Chondrocyte (in vitro differentiated cells): ENCODE measurements at places on chromosomes 3 and 15. TPM values are rescaled to one million over a fixed set of nuclear protein-coding genes. Genes with fewer than 3 reads are reported as not detected.

Gene ZNF80
- not detected in 3 replicates for total RNA-seq

Gene REC114
- not detected in 3 replicates for total RNA-seq

Gene NSMCE3
- 9.2 to 9.5 TPM (median 9.4 TPM) in 3 replicates for total RNA-seq

Gene RHCG
- total RNA-seq: not detected in 3 replicates

Gene GOLGA8S
- 0.32 to 0.94 TPM (median 0.46 TPM) in 3 replicates for total RNA-seq

- DNase-seq: no peak
Measured at GRCh38 chr3:197952440-197952839, 2.5 kb downstream of the RPL35A start.

DNA sequence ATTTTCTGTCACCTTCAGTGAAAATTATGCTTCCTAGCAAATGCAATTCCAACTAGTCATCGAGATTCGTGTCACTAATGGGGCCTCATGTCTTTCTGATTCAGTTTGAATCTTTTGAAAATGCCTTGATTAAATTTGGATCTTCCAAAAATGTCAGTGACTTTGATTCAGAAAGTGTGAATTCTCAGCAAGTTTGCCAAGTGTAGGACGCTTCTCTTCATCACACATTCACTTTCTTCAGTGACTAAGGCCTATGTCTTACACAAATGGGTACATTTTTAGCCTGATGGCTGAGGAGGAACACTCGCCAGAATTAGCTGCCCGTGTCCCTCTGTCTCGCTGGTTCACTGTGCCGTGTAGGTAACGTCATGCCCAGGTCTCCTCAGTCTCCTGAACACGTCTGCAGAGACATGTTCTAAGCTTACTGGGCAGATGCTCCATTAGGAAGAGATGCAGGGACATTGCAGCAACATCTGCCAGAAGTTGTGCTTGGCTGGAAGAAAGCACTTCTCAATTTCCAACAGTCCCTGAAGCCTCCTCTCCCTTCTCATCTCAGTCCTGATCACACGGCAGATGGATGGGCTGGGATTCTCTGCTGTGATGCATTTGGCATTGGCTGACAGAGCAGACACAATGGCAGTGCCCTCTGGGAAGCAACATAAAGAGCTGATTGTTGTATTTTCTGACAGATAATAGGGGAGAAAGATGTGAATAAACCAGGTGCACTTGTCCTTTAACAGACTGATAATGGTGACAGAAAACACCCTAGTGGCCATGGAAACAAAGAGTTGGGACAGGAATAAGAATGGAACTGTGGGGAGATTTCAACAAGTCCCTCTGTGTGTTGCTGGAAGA, 29.1 kb upstream of the LYZL4 start:
- DNase-seq: no peak

- no peak for DNase-seq
Measured at GRCh38 chr3:26058901-26059321, 269.0 kb downstream of the OXSM start.

DNA sequence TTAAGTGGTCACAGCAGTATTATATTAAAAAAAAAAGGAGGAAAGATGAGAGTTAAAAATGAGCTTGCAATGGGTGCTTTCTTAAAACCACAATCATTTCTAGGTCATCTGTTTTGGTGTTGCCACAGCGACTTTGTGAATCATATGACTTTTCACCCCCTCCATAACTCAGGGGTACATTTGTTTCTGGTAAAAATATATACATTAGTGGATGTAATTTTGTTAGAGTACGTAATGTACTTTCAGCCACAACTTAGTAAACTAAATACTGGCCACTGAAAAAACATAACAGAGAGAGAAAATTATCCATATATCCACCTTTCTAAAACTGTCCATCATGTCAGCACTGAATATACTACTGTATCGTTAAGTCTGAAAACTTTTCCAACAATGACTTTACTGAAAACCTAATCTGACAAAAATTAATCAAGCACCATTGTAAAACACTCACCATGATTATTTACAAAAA, 3.4 kb downstream of the ANKRD28 start:
- no peak for DNase-seq

- no peak for DNase-seq
Measured at GRCh38 chr3:143826296-143826695, 22.0 kb downstream of the SLC9A9 start.

GRCh38 chr3:74766405-74766804, 151.9 kb upstream of the CNTN3 start:
- no peak for DNase-seq

DNA sequence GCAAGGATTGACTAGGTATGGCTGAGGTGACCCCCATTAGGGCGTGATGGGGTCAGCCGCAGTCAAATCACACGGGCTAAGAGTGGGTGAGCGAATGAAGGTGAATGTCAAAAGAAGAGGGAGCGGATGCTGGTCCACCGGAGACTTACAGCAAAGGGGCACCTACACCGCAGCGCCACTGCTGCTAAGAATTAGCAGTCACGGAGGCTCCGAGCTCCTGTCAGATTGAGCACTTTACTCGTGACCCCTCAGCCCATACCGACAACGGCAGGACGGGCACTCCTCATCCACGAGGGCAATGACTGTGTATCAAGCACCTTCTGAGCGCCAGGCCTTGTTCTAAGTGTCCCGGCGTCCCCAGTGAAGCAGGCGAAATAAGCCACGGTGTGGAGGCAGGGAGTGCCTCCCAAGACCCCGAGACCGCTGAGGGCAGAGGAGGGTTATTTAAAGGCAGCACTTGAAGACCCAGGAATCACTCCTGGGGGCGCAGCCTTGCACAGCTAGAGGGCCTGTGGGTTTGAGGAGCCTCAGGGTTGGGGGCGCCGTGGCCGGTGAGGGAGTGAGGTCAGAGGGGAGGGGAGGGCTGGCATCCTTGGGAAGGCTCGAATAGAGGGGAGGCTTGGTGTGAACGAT, 61.6 kb upstream of the GATA2 start:
- DNase-seq: no peak

DNA sequence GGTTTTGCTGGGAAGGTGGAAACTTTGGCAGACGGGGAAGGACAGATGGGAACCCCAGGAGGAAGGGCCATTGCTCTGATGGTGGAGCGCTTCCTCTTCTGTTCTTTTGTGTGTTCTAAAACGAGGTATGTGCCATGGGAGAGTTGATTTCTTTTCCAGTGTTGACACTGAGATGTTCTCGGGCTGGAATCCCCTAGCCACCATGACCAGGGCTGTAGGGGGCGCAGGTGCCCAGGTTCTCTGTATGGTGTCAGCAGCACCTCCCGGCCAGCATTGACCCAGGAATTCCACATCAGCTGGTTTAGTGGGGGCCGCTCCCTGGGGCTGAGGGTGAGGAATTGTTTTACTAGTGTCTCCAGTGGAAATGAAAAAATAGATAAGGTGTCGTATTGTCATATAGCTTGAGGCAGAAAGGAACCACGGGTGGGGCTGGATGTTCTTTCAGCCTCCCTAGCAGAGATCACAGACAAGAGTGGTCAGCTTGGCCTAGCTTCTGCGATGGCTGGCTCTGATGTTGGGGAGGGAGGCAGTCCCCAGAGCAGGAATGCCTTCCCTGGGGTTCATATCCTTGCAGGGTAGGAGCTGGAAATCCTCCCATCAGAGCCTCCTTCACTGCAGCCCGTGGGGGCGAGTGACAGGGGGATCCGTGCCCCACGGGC, 34.2 kb upstream of the ACAD9 start:
- DNase-seq: no peak

DNA sequence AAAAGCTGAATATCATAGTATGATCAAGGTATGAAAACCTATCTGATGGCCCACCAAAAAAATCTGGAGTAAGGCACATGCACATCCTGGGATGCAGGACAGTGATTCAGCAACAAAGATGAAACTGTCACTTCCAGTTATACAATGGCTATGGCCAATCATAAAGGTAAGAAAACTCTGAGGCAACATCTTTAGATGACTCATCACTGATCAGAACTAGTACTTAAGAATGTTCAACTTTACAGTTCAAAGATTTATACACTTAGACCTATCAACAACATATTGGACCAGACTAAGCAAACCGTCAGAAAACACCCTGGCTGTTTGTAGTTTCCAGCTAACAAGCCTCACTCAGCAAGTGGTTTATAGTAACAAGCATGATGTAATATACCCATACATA, 21.3 kb upstream of the PLCH1 start:
- DNase-seq: no peak
